Activated CD8-positive, alpha-beta memory T cell treated with anti-CD3 and anti-CD28 coated beads for 24 hours (primary cell): ENCODE measurements at places on chromosomes 16 and 17.

DNA sequence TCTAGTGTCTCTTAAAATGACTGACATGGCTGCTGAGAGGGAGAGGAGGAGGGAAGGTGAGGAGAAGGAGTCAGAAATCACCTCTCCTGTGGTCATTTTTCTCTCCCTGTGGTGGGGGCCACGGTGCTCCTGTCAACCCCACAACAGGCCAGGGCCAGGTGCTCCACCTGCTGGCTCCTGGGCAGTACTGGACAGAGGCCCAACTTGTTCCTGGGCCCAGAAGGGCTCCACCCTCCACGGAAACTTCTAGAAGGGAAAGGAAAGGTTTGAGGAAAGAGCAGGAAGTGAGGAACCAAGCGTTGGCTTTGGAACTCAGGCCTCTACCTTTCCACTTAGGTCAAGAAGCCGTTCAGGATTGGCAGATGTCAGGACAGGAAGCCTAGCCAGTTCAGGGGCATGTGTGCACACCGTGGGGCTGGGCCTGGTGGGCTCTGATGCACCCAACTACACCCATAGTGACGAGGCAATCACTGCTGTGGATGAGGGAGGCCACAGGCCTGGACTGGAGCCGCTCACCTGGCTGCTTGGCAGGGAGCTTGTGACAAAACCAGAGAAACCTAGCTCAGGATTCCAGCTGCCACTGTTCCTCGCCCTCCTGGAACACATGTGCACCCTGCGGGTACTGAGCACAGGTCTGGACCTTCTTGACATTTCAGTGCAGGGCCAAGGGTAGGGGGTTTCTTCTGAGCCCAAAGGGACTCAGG lies 36.1 kb downstream of the WNT3 start:
- no peak for DNase-seq

DNA sequence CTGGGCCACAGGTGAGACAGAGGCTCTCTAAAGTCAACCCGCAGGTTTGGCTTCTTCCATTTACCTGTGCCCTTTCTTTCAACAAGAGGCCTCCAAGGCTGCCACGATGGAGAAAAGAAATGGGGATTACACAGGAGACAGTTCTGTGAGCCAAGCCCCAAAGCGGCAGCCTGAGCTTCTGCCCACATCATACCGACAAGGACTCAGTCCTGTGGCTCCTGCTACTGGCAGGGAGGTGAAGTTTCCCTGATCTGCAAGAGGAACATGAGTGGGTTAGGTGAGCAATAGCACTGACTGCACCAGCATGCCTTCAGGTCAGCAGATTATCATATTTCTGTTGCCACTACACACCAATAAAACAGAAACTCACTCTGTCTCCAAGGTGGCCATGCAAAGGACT lies 800.0 kb downstream of the KCNJ18 start:
- DNase-seq, result no peak

GRCh38 chr16:14015948-14016347 lies 55.2 kb upstream of the MRTFB start:
- no peak for DNase-seq

DNA sequence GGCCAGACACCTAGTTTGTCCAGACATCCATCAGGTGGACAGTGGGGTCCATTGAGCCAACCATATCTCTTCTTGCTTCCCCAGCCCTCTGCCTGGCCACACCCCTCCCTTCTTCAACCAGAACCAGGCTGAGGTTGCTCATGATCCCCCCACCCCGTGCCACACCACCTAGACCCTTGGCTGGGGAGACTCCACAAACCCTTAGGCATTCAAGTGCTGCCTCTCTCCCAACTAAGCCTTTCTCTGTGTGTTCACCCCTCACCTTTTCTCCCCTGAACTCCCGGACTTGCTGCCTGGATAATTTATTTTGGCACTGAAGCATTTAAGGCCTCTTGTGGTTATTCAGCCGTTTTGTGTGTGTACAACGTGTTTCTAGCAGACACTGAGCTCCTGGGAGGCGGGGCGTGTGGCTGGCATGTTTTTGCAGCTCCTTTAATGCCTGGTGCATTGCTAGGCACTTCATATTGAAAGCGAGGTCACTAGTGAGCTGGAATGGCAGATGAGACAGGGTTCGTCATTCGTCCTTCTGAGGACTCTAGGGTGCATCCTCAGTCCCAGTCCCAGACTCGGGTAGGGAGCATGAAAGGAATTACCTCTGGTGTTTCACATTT lies 28.7 kb downstream of the CACNA1G start:
- DNase-seq, result no peak

GRCh38 chr17:80995131-80995530 lies 3.5 kb downstream of the CHMP6 start:
- DNase-seq, result no peak

GRCh38 chr17:81740395-81740961 lies 28.4 kb downstream of the SLC25A10 start:
- no peak for DNase-seq

DNA sequence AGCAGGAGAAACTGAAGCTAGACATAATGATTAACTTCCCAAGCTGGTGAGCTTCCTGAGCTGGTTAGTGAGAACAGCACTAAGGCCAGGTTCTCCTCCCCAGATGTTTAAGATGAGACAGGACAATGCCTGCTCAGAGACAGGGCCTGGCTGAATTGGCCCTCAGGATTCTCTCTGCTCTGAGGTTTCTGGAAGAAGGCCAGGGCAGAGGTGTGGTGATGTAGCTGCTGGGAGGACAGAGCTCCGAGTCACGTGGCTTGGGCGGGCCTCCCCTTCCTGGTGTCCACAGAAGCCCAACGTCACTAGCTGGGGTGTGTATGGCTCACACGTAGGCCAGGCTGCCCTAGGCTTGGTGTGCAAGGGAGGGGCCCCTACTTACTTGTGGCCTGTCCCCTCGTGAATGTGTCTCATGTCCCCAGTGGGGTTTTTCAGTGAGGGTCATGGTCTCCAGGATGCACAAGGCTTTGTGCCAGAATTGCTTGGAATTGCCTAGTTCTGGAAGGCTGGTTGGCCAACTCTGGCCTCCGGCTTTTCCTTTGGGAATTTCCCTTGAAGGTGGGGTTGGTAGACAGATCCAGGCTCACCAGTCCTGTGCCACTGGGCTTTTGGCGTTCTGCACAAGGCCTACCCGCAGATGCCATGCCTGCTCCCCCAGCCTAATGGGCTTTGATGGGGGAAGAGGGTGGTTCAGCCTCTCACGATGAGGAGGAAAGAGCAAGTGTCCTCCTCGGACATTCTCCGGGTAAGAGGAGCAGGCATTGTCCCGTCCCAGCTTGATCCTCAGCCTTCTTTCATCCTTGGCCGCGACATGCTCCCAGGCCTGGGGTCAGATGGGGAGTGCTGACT lies 3.4 kb downstream of the NOD2 start:
- no peak for DNase-seq
